ENCODE measurements at places on chromosomes 2 and 18. TPM values are rescaled to one million over a fixed set of nuclear protein-coding genes. Genes with fewer than 3 reads are reported as not detected.

GRCh38 chr18:26863122-26863879 lies 2.2 kb downstream of the AQP4 start:
- DNase-seq = no peak

GRCh38 chr2:101815154-101815553 lies 117.6 kb downstream of the MAP4K4 start:
- no peak for DNase-seq

DNA sequence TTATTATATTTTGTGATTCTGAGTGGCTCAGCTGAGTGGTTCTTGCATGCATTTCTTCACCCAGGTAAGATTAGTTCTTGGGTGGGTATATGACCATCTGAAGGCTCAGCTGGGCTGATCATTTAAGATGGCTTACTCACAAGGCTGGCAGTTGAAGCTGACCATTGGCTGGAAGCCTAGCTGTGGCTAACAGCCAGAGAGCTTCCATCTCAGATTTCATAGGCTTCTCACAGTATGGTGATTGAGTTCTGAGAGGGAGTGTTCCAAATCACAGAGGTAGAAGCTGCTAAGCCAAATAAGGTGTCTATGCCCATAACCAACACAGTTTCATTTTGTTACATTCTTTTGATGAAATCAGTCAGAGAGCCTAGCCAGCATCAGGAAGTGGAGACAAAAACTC lies 117.4 kb upstream of the RPRM start:
- DNase-seq = no peak

ACSL3 gene
- total RNA-seq = 57.8 TPM

GRCh38 chr18:4357579-4357978 lies 97.5 kb downstream of the DLGAP1 start:
- no peak for DNase-seq

DNA sequence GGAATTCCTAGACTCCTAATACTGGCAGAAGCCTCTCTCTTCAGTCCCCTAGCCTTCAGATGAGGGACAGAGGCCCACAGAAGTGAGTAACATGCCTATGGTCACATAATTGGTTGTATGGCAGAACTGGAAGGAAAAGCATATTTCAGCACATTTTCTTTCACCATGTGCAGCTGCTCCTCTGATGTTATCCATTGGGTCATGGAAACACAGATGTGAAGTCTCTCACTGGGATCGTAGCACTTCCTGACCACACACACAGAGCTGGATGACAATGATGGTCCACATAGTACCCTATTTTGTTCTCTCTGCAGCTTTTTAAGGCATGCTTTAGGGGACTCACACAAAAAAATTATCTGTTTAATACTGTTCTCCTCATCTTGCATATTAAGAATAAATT lies 24.5 kb downstream of the MYO3B start:
- no peak for DNase-seq

- DNase-seq = no peak
These were observed 41.9 kb downstream of the SCN9A start for GRCh38 chr2:166333801-166334200.

MRPL53 gene
- 44.6 TPM for total RNA-seq

DNA sequence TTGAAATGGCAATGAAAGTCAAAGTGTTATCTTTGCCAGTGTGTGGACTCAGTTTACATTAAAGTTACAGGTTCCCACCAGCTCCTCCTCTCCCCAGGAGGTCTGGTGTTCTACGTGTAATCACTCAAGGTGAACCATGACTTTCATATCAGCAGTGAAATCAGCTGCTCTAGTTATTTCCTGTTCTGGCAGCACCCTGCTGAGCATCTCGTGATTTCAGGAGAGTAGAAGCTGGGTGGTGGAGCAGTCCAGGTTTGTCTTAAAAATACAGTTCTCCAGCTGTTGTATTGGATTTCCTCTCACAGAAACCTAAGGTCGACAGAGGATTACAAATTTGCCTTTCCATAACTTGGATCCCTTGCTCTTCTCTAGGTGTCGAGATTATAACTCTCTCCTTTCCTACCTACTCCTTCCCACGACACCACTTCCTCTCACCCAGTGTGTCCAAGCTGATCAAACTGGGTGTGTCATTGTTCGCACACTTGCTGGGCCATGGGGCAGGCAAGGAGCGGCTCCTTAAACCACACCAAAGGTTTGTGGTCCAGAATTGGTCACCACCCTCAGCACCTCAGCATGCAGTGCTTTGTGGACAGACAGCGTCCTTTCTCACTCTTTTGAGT lies 13.0 kb upstream of the ARHGAP25 start:
- no peak for DNase-seq

PNPT1 gene
- 34.2 TPM for total RNA-seq

Data from omental fat pad (tissue), 4 donors.